ENCODE measurements at places on chromosomes 11 and 22. TPM values are rescaled to one million over a fixed set of nuclear protein-coding genes. Genes with fewer than 3 reads are reported as not detected.

SSTR3 gene
- not detected for total RNA-seq

MB gene
- total RNA-seq: not detected

DSCAML1 gene
- total RNA-seq: not detected

GDPD4 gene
- 0.17 TPM for total RNA-seq

TMEM126B gene
- 96.9 TPM for total RNA-seq

FAM118A gene
- total RNA-seq: 19.8 TPM

CENPM gene
- total RNA-seq: 3.5 TPM

OLFML1 gene
- total RNA-seq: 26.8 TPM

CASP5 gene
- not detected for total RNA-seq

APOL6 gene
- total RNA-seq: 29.6 TPM

TEX54 gene
- not detected for total RNA-seq

P2RY6 gene
- 0.17 TPM for total RNA-seq

VSIG10L2 gene
- not detected for total RNA-seq

TRIM51 gene
- not detected for total RNA-seq

PLEKHA7 gene
- not detected for total RNA-seq

IFITM2 gene
- total RNA-seq: 93.9 TPM

TMEM191B gene
- not detected for total RNA-seq

CALCB gene
- not detected for total RNA-seq

CDC45 gene
- total RNA-seq: 3.0 TPM

RAB38 gene
- 2.9 TPM for total RNA-seq

OR51B5 gene
- 0.29 TPM for total RNA-seq

WT1 gene
- not detected for total RNA-seq

FAU gene
- 247 TPM for total RNA-seq

MAPK8IP2 gene
- total RNA-seq: 0.50 TPM

OR51E2 gene
- not detected for total RNA-seq
